ENCODE measurements at places on chromosomes 1 and 21.

DNA sequence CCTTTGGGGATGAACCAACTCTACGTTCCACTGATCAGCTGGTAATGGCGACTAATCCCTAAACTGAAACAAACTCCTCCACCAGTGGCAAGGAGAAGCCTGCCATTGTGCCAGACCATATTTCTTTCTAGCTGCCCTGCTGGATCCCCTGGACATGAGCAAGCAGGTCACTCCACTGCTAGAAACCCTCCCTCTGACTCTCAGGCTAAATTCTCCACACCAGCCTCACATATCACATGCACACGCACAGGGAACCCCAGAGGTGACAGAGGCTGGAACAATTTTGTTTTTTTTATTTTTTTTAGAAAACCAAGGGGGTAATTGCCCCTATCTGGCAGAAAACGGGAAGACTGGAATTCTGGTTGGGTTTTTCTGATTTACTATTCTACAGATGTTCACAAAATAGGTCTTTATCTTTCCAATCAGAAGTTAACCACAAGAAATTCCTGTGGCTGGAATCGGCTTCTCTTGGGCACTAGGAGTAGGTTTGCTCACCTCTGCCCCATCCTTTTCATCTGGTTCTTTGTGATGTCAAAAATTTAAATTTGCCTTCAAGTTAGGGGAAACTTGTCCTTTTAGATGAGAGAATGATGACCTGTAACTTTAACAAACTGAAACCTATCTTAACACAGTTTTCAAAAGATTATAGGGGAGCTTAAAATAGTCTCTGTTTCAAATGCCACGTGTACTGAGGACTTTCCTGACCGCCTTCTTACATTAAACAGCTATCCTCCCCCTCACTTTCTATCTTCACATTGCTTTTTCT lies 258.1 kb downstream of the SDCCAG8 start:
- no peak overlapping the region for H3K27ac ChIP-seq
- H3K36me3 ChIP-seq, result peaks cover 11% of the 10 kb centered on the region
- no peaks in the 10 kb centered on the region for H3K27me3 ChIP-seq
- DNase-seq, result no peak
- no peak overlapping the region for H3K4me3 ChIP-seq
- peaks cover 7% of the 10 kb centered on the region for H3K4me1 ChIP-seq

GRCh38 chr1:93537924-93538323 lies 90.0 kb downstream of the FNBP1L start:
- H3K4me1 ChIP-seq, result no peaks in the 10 kb centered on the region
- no peaks in the 10 kb centered on the region for H3K36me3 ChIP-seq
- no peak for DNase-seq
- no peak overlapping the region for H3K27ac ChIP-seq
- no peaks in the 10 kb centered on the region for H3K27me3 ChIP-seq

- no peaks in the 10 kb centered on the region for H3K27me3 ChIP-seq
- no peaks in the 10 kb centered on the region for H3K4me1 ChIP-seq
These were observed 10.0 kb downstream of the MAEL start for GRCh38 chr1:166999075-166999474.

- no peaks in the 10 kb centered on the region for H3K4me1 ChIP-seq
- DNase-seq, result no peak
- no peaks in the 10 kb centered on the region for H3K36me3 ChIP-seq
- H3K27me3 ChIP-seq, result no peaks in the 10 kb centered on the region
- H3K4me3 ChIP-seq, result no peak overlapping the region
- H3K27ac ChIP-seq, result no peak overlapping the region
These were observed 180.8 kb downstream of the BRINP2 start for GRCh38 chr1:177351361-177352108.

- DNase-seq, result no peak
- peaks cover 2% of the 10 kb centered on the region for H3K27me3 ChIP-seq
- H3K27ac ChIP-seq, result no peak overlapping the region
- no peaks in the 10 kb centered on the region for H3K36me3 ChIP-seq
- H3K4me3 ChIP-seq, result no peak overlapping the region
These were observed 8.2 kb upstream of the CTTNBP2NL start for GRCh38 chr1:112387807-112388206.

- no peaks in the 10 kb centered on the region for H3K27me3 ChIP-seq
- no peak for DNase-seq
- no peaks in the 10 kb centered on the region for H3K36me3 ChIP-seq
- H3K4me1 ChIP-seq, result peaks cover 11% of the 10 kb centered on the region
- no peak overlapping the region for H3K27ac ChIP-seq
- H3K4me3 ChIP-seq, result no peak overlapping the region
These were observed 427 bp downstream of the FAM3B start for GRCh38 chr21:41317063-41317392.

GRCh38 chr1:205452933-205453332 lies 2.9 kb downstream of the BLACAT1 start:
- H3K4me3 ChIP-seq, result no peak overlapping the region
- peaks cover 13% of the 10 kb centered on the region for H3K27me3 ChIP-seq
- no peak overlapping the region for H3K27ac ChIP-seq
- H3K36me3 ChIP-seq, result no peaks in the 10 kb centered on the region
- DNase-seq, result no peak

DNA sequence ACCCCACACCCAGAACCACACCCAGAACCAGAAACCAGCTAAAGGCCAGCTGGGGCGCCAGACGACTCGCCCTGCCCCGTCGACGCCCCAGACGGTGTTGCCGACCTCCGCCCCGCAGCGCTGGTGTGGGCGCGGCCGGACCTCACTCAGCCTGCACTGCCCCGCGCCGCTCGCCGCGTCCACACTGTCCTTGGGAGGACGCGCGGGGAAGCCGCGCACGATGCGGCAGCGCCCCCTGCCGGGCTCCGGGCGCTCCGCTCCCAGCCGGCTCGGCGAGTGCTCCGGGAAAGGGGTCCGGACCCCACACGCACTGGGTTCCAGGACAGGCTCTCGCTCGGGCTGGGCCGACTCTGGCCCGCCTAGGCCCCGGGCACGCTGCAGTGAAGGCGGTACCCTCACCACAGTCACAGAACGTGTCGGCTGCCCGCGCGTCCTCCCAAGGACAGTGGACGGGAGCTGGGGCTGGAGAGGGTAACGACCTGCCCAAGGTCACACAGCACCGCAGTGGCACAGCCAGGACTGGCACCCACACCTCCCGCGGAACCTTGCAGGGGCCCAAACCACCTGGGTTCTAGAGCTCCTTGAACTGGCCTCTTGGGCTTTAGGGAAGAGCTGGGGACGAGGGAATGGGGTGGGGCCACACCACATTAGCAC lies 90.2 kb downstream of the DMRTA2 start:
- peaks cover 33% of the 10 kb centered on the region for H3K27me3 ChIP-seq
- no peaks in the 10 kb centered on the region for H3K36me3 ChIP-seq
- DNase-seq, result peak; percentile 37
- H3K4me1 ChIP-seq, result no peaks in the 10 kb centered on the region

GRCh38 chr1:182756423-182756822 lies 33.1 kb upstream of the NPL start:
- no peak overlapping the region for H3K4me3 ChIP-seq
- DNase-seq, result no peak
- H3K36me3 ChIP-seq, result no peaks in the 10 kb centered on the region
- no peaks in the 10 kb centered on the region for H3K4me1 ChIP-seq
- H3K27me3 ChIP-seq, result peaks cover 4% of the 10 kb centered on the region

DNA sequence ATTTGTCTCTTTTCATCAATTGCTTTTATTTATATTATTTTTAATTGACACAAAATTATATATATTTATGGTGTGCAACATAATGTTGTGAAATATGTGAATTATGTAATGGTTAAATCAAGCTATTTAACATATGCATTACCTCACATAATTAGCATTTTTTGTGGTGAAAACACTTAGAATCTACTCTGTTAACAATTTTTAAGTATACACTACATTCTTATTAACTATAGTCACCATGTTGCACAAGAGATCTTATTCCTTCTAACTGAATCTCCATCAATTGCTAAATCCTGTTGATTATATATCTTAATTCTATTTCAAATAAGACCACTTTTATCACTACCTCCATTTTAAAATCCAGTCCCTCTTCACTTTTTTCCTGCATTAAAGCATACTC lies 42.5 kb downstream of the PLPPR5 start:
- no peak for DNase-seq
- no peaks in the 10 kb centered on the region for H3K4me1 ChIP-seq
- no peak overlapping the region for H3K27ac ChIP-seq
- H3K36me3 ChIP-seq, result no peaks in the 10 kb centered on the region
- H3K4me3 ChIP-seq, result no peak overlapping the region

GRCh38 chr1:218164930-218165700 lies 120.0 kb upstream of the RRP15 start:
- H3K27me3 ChIP-seq, result peaks cover 21% of the 10 kb centered on the region
- no peak overlapping the region for H3K27ac ChIP-seq
- peaks cover 18% of the 10 kb centered on the region for H3K4me1 ChIP-seq
- no peak for DNase-seq
- H3K36me3 ChIP-seq, result no peaks in the 10 kb centered on the region

GRCh38 chr1:203129501-203130231 lies 2.1 kb downstream of the ADORA1 start:
- no peaks in the 10 kb centered on the region for H3K4me1 ChIP-seq
- H3K27me3 ChIP-seq, result peaks cover 4% of the 10 kb centered on the region
- H3K36me3 ChIP-seq, result no peaks in the 10 kb centered on the region
- H3K27ac ChIP-seq, result no peak overlapping the region
- no peak overlapping the region for H3K4me3 ChIP-seq

- no peak overlapping the region for H3K4me3 ChIP-seq
- H3K4me1 ChIP-seq, result peaks cover 8% of the 10 kb centered on the region
- no peak for DNase-seq
- H3K27me3 ChIP-seq, result no peaks in the 10 kb centered on the region
- no peak overlapping the region for H3K27ac ChIP-seq
- no peaks in the 10 kb centered on the region for H3K36me3 ChIP-seq
These were observed 382.1 kb downstream of the PTPRC start for GRCh38 chr1:199020904-199021303.

- peaks cover 3% of the 10 kb centered on the region for H3K36me3 ChIP-seq
- DNase-seq, result no peak
- peaks cover 62% of the 10 kb centered on the region for H3K4me1 ChIP-seq
- H3K4me3 ChIP-seq, result peak overlapping the region; percentile 20
- peak overlapping the region; percentile 94 for H3K27ac ChIP-seq
These were observed 15.4 kb downstream of the POLR3GL start for GRCh38 chr1:145979746-145980456.

DNA sequence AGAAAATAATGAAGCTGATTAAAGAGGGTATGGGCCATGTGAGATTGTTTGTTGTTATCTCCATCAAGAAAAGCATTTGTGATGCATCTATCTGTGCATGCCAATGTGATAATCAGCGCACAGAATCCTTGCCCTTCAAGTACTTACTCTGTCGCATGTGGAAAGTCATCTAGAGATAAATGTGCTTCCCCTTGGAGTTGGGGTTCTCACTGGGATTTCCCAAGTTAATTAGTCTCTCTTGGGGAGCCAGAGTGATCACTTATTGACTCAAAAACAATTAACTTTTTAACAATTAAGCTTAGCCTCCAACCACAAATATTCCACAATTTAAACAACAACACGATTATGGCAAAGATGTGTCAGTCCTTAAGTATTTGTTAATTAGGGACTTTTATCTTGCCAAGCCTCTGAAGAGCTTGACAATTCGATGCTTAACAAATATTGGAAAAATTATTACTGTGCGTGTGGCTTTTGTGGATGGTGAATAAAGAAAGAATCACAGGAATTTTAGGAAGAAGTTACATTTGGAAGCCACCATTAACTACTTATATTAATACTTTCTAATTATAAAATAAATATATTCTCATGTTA lies 17.5 kb downstream of the RHOU start:
- no peaks in the 10 kb centered on the region for H3K36me3 ChIP-seq
- no peak overlapping the region for H3K27ac ChIP-seq
- no peak for DNase-seq
- H3K4me3 ChIP-seq, result no peak overlapping the region
- peaks cover 10% of the 10 kb centered on the region for H3K4me1 ChIP-seq
